ENCODE measurements at places on chromosomes 1 and 21. TPM values are rescaled to one million over a fixed set of nuclear protein-coding genes. Genes with fewer than 3 reads are reported as not detected.
A peak's percentile ranks its signal among the peaks of the same experiment; 100 is the strongest.

- no peak for DNase-seq
Measured at GRCh38 chr1:185790194-185790735, 56.1 kb downstream of the HMCN1 start.

DNA sequence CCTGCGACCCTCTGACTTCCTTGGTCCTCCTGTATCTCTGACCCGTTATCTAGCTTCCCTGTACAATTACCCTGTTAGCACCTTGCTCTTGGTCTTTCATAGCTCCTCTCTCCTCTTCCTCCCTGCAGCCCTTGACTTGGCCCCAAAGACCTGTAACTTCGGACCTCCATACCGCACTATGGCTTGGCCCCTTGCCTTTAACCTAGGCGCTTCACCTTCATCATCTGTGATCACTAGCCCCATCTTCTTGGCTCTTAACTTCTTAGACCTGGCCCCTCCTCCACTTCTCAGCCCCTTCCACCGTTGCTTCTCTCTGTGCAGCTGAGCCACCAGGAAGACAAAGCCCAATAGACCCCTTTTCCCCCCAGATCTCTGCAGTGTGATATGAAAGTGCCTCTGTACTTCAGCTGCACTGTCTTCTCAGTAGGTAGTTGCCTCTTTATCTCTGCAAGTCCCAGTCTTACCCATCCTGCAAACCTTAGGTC lies 740 bp downstream of the ZNF691 start:
- DNase-seq = no peak

GRCh38 chr1:213484333-213484732 lies 433.3 kb downstream of the RPS6KC1 start:
- DNase-seq = peak; percentile 62

GRCh38 chr21:41410361-41410760 lies 15.7 kb upstream of the MX1 start:
- no peak for DNase-seq

- DNase-seq = no peak
Measured at GRCh38 chr21:34974162-34974981, 74.7 kb downstream of the RUNX1 start.

- no peak for DNase-seq
Measured at GRCh38 chr1:48558366-48558765, 86.4 kb upstream of the SPATA6 start.

DNA sequence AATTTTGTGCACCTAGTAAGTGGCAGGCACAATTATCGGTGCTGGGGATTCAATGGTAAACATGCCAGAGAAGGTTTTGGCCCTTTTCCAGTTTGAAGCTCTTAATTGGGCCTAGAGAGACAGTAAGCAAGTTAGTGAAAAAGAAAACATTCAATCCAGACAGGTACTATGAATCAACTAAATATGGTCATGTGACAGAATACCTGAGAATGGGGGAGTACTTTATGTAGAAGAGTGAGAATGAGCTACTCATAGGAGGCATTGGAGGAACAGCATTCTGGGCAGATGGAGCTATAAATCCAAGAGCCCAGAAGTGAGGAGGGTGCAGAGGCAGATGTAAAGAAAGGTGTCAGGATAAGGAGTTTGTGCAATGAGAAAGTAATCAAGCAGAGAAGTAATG lies 1017.9 kb downstream of the ADGRL2 start:
- no peak for DNase-seq

DNA sequence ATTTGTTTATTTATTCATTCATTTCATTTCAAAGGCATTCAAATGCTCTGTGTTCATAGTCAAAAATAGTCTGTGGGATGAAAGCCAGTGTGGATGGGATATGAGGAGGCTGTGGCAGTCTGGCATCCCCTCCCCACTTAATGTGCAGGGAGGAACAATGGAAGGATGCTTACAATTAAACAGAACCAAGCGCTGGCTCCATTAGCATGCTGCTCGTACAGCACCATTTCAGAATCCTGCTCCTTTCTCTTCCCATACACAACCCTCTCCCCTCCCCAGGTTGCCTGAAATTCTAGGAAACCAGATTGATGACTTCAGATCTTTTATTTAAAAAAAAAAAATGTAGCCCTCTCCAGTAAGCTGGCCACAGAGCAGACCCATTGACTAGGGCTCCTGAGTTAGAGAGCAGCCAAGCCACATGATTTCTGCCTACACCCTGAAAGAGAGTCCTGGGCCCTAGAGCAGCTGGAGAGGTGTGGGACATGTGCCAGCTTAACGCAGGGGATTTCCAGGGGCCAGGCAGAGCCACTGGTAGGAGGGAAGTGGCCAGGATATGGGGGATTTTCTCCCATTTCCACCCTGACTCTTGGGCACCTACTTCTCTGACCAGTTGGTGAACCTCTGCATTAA lies 205.2 kb downstream of the ASTN1 start:
- DNase-seq = no peak

DNA sequence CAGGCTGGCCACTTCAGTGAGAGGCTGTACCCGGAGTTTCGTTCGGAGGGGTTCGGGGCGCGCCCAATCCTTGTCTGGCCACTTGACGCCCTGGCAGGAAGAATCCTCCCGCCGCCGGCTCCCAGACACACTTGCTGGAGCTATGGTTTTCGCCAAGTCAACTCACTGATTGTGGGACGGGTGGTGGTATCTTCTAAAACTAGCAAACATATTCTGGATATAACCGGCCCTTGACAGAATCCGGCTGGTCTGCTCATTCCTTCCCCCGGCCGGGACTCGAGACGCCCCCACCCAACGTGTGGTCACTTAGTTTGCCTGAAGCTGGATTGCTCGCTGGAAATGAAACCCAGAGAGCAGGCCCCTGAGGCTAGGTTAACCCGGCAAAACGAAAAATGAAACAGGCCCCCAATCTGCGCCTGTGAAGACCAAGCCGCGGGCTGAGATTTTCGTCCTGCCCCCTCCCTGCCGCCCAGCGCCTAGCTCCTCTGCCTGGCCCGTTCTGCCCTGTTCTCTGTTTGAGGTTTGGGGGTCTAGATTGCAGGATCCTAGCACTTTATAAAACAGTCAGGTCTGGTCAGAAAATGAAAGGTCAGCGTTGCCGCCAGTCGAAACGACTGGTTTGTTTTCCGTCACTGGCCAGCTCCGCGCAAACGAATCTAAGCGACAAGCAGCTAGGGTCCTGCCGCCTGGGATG lies 4.6 kb downstream of the GFI1 start:
- no peak for DNase-seq

DNA sequence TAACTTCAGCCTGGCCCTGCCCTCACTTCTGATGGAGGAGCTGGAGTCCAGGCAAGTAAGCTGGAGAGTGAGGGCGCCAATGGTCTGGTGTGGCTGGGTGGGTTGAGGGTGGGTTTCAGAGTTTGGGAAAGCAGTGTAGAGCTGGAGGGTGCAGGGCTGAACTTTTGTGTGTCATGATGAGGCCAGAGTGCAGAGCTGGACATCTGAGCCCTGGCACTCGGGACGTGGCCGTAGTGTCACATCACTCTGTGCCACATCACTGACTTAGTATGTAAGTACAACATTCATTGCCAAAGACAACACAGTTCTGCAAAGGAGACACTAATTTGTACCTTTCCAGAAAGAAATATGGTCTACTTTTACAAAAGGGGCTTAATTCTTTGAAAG lies 15.8 kb downstream of the SPATA46 start:
- DNase-seq = no peak

GRCh38 chr1:184254849-184255248 lies 132.0 kb upstream of the C1orf21 start:
- no peak for DNase-seq

DNA sequence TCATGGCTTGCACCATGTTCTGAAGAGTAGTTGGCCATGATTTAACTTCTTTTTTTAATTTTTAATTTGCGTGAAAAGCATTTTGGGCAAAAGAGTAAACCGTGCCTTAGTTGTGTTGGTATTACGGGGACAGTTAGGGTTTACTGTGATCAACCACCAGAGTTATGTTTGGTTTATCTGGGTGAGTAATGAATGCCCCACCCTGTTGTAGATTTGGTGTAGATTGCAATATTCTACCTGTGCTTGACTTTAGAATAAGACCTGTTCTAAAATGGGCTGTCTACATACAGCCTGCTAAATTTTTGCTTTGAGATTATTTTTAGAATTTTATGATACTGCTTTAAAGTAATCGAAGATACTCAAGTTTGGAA lies 1.4 kb downstream of the USP25 start:
- DNase-seq = no peak

- no peak for DNase-seq
Measured at GRCh38 chr1:202333861-202334260, 7.9 kb downstream of the UBE2T start.

DNA sequence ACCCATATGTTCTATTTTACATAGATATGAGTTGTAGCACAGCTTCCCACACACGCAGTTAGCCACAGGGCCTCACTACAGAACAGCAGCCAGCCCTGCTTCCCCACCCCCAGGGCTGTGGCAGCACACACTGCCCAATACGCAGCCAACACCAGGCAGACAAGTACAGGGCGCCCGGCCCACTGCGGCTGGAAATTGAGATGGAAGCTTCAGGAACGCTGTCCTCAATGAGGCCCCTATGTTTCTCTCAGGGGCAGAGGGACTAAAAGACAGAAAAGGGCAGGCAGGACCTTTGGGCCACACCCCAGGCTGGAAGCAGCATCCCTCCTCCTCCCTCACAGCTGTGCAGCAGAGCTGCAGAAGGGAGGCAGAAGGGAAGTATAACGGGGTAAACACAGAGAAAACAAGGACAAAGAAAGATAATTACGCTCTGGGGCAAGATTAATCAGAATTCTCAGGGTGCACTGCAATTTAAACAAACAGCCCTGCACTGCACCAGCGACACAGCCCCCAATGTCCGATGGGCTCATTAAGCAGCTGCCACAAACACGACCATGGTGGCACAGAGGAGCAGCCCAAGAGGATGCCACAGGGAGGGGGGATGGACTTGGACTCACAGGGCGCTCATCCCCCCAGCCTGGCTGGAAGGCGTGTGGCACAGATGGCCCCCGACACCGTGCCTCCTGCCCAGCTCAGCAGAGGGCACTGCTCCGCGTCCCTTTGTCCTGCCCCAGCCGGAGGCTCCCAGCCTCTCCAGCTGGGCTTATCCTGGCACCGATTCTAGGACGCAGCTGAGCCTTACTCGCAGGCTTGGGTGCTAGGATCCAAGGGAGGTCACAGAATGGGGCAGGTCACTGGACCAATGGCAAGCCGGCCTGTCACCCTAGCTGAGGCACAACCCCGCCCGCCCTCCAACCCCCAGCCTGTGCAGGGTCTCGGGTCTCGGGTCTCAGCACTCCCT lies 14.2 kb downstream of the WDR4 start:
- no peak for DNase-seq

DNA sequence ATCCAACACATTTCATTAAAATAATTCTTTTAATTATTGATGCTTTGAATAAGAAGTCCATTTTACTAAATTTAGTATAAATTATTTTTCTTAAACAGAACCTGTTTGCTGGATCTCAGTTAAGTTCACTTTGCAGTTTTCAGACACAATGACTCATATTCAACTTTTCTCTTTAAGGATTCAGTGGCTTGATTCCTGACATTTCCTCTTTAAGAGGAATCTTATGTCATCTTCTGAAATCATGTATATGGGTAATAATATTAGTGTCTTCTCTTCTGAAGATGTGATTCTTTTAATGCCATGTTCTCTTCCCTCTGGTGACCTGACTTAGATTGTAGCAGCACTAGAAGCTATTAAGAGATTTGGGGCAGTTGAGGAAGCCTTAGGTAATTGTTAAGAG lies 12.6 kb downstream of the CREG1 start:
- no peak for DNase-seq

- no peak for DNase-seq
Measured at GRCh38 chr21:42534421-42535378, 21.0 kb downstream of the SLC37A1 start.

- DNase-seq = no peak
Measured at GRCh38 chr1:245615001-245615400, 460.2 kb downstream of the KIF26B start.

DNA sequence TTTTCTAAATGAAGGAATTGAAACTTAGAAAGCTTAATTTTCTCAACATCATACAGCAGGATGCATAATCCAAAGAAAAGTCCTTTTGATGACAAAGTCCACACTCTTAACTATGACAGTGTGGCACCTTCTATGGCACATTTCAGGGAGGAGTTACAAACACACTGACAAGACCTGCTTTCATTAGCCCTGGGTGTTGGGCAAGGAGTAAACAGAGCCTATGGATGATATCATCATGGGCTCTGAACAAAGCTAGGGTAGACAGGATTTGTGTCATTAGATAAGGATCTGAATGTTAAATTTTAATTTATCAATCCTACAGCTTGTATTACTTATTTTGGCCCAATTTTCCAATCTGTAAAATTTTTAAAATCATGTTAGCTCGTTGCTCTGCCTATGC lies 62.6 kb upstream of the DENND1B start:
- DNase-seq = no peak

- no peak for DNase-seq
Measured at GRCh38 chr1:114290341-114290740, 136.7 kb upstream of the SYT6 start.

DNA sequence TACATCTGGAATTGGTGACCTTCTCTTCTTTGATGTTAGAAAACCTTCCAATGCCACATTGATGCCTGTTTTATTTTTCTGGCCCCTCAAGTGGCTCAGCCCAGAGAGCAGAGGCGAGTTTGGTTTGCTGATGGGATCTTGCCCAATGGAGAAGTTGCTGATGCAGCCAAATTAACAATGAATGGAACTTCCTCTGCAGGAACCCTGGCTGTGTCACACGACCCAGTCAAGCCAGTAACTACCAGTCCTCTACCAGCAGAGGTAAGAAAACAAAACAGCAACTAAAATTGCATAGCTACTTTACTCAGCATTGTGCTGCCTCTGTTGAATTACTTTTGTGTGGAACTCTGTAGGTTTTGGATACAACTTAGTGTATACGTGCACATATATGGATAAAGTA lies 97.6 kb downstream of the CC2D1B start:
- DNase-seq = no peak

DNA sequence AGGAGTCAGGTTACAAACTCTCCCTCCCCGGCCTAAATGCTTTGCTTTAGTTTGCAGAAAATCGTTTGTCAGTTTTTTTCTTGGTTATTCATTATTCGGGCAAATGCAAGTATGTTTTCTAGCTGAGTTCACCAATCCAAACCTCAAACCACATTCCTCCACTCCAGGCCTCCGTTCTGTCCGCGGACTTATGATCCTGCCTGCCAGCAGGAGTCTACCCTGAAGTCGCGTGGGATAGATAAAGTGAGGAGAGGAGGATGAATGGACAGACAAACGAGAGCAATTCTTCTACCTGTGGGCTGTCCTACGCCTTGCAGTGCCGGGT lies 1.3 kb downstream of the ADAMTS1 start:
- DNase-seq = no peak

- DNase-seq = peak; percentile 83
Measured at GRCh38 chr1:41739061-41739955, 179.4 kb downstream of the HIVEP3 start.

The C1orf116 gene
- total RNA-seq = 1.1 TPM

The MPL gene
- not detected for total RNA-seq

The KRTAP24-1 gene
- not detected for total RNA-seq

The CDC42SE1 gene
- total RNA-seq = 20.7 TPM

The ZSCAN20 gene
- total RNA-seq = 2.7 TPM

The C8B gene
- total RNA-seq = not detected

The KCNE1 gene
- 2.9 TPM for total RNA-seq

The FAM177B gene
- total RNA-seq = not detected
